ENCODE measurements at places on chromosomes 6 and 20. TPM values are rescaled to one million over a fixed set of nuclear protein-coding genes. Genes with fewer than 3 reads are reported as not detected.

Gene GSTA3
- not detected for polyA plus RNA-seq

Gene BNIP5
- polyA plus RNA-seq: not detected

Gene ESR1
- polyA plus RNA-seq: 1.1 TPM

Gene PGC
- polyA plus RNA-seq: 0.39 TPM

Gene SMIM29
- polyA plus RNA-seq: 53.5 TPM

Gene SAPCD1
- 6.8 TPM for polyA plus RNA-seq

Gene GJA10
- polyA plus RNA-seq: not detected

Gene FNDC1
- polyA plus RNA-seq: 0.69 TPM

Gene FILIP1
- polyA plus RNA-seq: 0.80 TPM

Gene APOBEC2
- polyA plus RNA-seq: not detected

Gene RGS17
- polyA plus RNA-seq: not detected

Gene IL17F
- polyA plus RNA-seq: not detected

Gene CGA
- polyA plus RNA-seq: 2.8 TPM

Gene BTN1A1
- polyA plus RNA-seq: not detected

Gene SUN5
- polyA plus RNA-seq: not detected

- DNase-seq: no peak
Measured at GRCh38 chr6:61935242-61935846, 350.7 kb downstream of the KHDRBS2 start.

- DNase-seq: no peak
Measured at GRCh38 chr6:157271441-157271840, 51.9 kb downstream of the TMEM242 start.

- DNase-seq: no peak
Measured at GRCh38 chr6:134029495-134030455, 22.6 kb downstream of the SLC2A12 start.

- no peak for DNase-seq
Measured at GRCh38 chr6:147282566-147282959, 78.3 kb downstream of the STXBP5 start.

DNA sequence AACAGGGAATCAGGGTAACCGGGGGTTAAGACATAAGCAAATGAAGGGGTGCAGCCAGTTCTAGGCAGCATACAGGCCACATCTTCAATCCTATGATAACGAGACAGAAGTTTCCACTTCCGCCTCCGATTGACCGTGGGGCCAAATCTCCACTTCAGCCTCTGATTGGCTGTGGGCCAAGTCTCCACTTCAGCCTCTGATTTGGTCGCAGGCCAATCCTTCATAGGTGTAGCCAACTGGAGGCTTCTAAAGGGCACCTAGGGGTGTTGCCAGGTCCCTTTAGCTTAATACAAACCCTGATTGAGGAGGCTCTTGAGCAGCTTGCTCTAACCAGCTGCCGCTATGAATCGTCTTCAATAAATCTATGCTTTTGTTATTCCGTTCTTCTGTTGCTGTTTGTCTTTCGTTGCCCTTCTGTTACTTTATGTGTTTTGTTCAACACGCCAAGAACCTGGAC, 2.1 kb upstream of the ERGIC3 start:
- DNase-seq: peak; percentile 78

DNA sequence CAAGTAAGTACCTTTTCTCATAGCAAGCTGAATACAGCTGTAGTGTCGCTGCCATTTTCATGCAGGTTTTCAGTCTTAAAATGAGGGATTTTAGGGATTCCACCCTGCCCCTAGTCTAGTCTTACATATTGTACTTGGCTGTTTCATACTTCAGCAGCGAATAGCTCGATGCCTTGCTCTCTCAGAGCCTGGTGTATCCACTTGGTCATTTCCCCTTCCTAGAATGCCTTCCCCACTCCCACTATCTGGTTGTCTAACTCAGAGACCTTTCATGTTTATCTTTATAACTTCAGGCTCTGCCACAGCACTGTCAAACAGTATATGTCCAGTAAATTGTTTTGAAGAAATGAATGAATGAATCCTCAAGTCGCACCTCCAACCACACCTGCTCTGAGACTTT, 21.1 kb upstream of the IPCEF1 start:
- DNase-seq: no peak

- no peak for DNase-seq
Measured at GRCh38 chr20:1263853-1264252, 2.2 kb upstream of the SNPH start.

DNA sequence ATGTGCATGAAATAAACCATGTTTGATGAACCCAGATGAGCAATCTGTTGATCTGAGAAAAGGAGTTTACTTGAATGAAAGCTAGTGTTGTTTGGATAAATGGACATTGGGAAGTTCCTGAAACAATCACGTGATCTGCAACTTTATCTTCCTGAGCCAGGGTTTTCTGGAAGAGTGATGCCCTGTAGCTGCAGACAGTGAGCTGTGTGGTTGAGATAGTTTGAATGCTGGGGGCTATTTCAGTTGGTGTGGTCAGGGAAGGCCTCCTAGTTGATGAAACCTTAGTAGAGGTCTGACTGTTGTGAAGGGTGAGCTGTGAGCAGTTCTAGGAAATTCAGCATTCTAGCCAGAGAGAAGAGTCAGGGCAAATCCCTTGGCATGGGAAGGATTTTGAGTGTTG, 643.7 kb downstream of the UTRN start:
- no peak for DNase-seq

- no peak for DNase-seq
Measured at GRCh38 chr6:106988664-106989063, 14.1 kb upstream of the CD24 start.

DNA sequence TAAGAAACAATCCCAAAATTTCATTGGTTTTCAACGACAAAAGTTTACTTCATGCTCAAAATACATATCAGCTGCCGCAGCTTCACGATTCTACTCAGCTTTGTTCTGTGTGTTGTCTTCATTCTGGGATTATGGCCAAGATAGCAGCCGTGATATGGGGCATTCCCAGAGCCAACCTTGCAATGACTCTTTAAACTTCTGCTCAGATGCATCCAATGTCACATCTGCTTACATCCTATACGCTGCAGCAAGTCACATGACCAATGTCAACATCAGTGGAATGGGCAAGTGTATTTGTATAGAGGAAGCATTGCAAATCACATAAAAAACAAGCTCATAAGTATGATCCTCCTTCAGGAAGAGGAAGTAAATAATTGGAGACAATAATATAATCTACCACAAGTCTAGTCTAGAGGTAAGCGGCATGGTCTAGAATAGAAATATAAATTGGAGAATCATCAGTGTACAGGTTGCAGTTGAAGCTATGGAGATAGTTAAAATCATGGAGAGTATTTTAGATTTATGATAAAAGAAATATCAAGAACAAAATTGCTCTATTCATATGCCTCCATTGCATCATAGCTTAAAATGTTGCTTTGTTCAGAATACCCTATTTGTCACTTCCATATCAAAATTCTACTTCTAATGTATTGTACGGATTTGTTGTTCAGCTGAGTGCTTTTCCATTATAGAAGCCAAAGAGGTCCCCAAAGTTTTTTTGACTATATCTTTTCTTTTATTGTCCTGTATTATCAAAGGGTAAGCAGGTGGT, 7.2 kb upstream of the C6orf141 start:
- DNase-seq: no peak

GRCh38 chr6:81120280-81120679, 632.2 kb downstream of the TENT5A start:
- DNase-seq: no peak

GRCh38 chr6:106318061-106318460, 7.5 kb downstream of the ATG5 start:
- DNase-seq: no peak

DNA sequence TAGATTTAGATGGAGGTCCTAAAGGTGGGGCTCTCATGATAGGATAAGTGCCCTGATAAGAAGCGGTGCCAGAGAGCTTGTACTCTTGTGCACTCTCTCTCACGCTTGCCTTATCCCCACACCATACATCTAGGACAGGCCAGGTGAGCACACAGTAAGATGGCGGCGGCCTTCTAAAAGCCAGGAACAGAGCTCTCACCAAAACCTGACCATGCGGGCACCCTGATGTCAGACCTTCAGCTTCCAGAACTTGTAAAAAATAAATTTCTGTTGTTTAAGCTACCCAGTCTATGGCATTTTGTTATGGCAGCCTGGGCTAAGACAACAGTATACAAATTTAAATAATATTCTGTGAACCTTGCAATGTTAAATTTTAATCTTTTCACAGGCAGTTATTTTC, 40.8 kb upstream of the CALHM6 start:
- no peak for DNase-seq

DNA sequence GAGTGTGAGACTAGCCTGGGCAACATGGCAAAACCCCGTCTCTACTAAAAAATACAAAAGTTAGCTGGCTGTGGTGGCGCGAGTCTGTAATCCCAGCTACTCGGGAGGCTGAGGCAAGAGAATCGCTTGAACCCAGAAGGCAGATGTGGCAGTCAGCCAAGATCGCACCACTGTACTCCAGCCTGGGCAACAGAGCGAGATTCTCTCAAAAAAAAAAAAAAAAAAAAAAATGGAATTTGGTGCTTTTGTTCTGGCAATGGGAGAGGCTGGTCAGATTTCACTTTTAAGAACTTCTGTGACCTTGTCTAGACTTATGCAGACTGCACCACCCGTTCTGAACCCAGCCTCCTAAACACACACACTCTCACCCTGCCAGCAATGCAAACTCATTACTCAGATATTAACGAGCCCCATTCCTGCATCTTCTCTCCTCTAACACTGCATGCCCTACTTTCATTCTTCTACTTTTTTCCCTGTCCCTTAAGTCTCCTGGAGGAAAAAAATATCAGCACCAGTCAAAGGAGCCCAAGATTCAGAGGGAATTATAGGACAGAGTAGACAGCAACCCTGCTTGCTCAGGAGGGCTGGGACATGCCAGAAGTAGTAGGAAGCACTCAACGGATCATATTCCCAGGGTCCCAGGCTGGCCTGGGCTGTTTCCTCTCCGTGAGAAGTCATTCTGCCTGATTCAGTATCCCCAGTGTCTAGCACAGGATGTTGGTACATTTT, 4.4 kb downstream of the MOCS1 start:
- no peak for DNase-seq

- DNase-seq: peak; percentile 87
Measured at GRCh38 chr6:26044140-26045064, 42.8 kb upstream of the HFE start.

DNA sequence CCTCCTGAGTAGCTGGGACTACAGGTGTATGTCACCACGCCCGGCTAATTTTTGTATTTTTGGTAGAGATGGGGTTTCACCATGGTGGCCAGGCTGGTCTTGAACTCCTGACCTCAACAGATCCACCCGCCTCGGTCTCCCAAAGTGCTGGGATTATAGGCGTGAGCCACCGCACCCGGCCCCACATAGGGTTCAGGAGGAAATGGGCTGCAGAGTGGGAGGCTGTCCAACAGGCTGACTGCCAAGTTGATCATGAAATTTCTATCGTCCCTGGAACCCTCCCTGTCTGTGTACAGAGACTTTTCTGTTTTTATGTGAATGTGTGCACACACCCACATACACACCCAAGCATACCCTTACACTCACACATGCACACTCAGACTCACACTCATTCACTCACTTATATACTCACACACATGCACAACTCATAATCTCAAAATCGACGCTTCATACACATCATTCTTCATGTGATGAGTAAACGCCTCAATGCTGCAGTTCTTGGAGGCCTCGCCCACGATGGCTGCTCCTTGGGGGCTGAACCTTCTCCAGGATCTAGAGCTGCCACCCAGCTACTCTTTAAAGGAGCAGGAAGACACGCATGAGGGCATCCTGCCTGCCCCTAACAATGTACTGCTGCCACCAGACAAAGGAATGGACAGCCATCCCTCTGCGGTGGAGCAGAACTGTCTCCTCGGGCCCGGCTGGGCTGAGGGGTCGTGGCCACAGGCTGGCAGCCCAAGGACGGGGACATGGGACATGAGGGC, 35.6 kb downstream of the SUN5 start:
- DNase-seq: no peak

DNA sequence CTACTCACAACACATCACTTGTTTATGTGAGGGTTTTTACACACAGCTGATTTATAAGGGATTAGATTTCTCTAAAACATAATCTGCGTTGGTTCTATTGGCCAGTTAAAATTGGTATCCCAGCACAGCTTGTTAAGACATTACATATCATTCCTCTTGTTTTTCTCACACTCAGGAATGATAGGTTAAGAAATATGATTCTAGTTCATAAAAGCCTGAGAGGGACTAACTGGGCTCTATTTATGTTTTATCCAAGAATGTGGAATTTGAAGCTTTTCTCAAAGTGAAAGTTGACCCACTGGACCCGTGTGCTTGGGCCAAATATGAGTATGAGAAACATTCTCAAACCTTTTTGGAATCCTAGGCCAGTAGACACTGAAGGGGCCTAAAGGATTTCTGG, 117.3 kb downstream of the TMEM170B start:
- no peak for DNase-seq

- peak; percentile 65 for DNase-seq
Measured at GRCh38 chr6:170429450-170429849, 122.9 kb downstream of the FAM120B start.

GRCh38 chr6:10403385-10404106, 11.3 kb downstream of the TFAP2A start:
- no peak for DNase-seq

- no peak for DNase-seq
Measured at GRCh38 chr20:46652699-46653098, 1.4 kb upstream of the SLC13A3 start.

- no peak for DNase-seq
Measured at GRCh38 chr6:106252687-106253086, 72.9 kb downstream of the ATG5 start.

DNA sequence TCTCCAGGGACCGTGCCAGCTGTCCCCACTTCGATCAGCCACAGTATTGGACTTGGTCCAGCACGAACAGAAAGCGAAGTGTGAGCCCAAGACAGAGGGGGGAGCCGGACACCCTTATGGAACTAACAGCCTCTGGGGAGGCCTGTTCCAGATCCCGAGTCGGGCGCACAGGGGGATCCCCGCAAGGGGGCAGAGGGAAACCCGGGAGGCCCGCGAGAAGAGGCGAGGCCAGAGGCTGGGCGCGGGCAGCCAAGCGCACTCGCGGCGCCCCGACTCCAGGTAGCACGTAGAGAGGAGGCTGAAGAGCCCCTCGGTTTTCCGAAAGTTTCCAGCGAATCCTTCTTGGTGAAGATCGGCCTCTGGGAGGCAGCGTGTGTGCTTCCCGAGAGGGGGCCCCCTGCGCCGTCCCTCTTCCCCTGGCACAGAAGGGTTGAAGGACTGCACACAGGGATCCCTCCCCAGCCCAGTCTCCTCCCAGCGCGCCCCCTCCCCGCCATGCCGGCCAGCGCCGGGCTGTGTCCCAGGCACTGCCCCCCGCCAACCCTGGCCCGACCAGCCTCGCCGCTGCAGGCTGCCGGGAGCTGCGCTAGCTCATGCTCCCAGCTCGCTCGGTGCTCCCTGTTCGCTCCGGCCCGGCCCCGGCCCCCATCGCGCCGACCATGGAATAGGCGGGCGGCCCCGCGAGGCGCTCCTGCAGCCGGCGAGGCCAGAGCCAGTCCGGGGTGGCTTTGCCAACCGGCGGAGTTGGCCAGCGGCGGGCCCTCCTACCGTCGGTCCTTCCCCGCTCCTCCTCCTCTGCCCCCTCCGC, 577 bp upstream of the SLC24A3 start:
- DNase-seq: peak; percentile 83

DNA sequence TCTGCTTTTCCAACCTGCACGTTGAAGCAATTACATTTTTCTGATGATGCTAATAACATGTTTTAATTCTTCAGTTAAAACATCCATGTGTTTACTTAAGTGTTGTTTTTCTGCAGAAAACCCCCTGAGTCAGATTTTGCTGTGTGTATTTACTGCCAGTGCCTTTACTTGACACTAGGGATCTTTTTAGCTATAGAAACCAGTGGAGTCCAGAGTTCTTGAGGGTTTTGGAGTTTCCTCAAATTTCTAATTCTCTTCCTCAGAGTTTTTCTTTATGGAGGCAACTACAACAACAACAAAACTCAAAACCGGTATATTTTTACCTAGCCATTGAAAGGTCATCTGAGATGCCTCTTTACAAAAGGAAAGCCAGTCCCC, 168.4 kb downstream of the JARID2 start:
- no peak for DNase-seq
